Neuronal stem cell (in vitro differentiated cells): ENCODE measurements at places on chromosomes 16 and 17.

DNA sequence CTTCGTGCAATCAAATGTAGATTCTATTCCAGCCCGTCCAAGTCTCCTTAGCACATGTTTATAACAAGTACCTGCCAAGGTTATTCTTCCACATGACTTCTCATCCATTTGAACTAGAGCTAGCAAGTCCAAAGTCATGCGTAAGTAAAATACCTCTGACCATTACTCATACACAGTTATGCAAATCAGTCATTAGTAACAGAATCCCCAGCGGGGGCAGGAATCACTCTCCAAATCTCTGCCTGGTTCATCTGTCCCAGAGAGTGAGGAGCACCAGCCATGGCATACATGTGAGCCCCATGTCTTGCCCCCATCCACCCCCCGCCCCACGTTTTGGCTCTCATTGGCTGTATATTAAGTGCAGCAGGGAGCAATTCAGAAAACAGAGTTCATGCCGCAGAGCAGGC lies 27.7 kb downstream of the SRL start:
- DNase-seq = no peak

GRCh38 chr17:16377941-16378341 lies 3.0 kb upstream of the UBB start:
- no peak for DNase-seq

- no peak for DNase-seq
Measured at GRCh38 chr17:7803981-7804380, 30.0 kb upstream of the KDM6B start.

DNA sequence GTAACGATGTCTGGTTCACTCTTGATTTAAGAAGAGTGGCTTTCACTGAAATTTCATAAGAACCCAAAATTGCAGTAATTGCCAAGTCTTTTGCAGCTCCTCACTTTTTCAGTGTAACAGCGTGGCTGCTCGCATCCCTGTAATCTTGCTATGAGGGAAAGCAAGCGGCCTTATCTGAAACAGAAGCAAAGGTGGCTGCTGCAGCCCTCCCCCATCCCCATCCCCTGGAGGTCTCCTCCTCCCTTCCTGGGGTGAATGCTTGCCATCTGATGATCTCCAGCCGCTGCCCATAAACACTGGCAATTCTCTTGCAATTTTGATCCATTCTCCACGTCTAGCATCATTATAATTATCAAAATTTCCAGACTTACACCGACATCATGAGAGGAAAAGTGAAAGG lies 182.5 kb upstream of the ASIC2 start:
- no peak for DNase-seq

GRCh38 chr17:55743103-55743679 lies 7.7 kb upstream of the PCTP start:
- DNase-seq = no peak

DNA sequence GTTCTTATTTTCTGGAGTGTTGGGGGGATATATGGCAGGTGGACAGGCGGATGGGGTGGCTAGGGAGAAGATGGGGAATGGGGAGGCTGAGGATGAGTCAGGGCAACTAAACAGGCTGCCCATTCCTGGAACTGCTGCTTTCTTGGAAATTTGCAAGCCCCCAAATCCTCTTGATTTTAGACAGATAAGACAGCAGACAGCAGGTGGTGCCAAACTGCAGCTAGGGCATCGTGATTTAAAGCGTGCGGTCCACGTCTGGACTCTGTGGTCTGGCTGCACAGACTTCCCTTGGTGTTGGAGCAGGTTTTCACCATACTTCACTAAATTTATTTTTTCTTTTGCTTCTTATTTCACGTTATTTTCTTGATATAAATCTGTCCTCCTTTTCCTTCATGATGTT lies 10.9 kb upstream of the KRT24 start:
- no peak for DNase-seq

- no peak for DNase-seq
Measured at GRCh38 chr16:75225678-75226515, 7.1 kb downstream of the CTRB1 start.
